GM18507 (cell line): ENCODE measurements at places on chromosomes 5 and 9.

- DNase-seq, result no peak
Observed at GRCh38 chr5:115387816-115388215, 91.4 kb upstream of the CCDC112 start.

GRCh38 chr5:76851728-76852369, 2.0 kb downstream of the S100Z start:
- no peak for DNase-seq

GRCh38 chr5:78699552-78700153, 51.1 kb upstream of the LHFPL2 start:
- no peak for DNase-seq

- DNase-seq, result no peak
Observed at GRCh38 chr9:128634111-128634510, 22.5 kb downstream of the DYNC2I2 start.

- DNase-seq, result no peak
Observed at GRCh38 chr5:126744836-126745235, 32.1 kb upstream of the LMNB1 start.

- DNase-seq, result no peak
Observed at GRCh38 chr5:90161414-90161813, 248.1 kb downstream of the CETN3 start.

GRCh38 chr9:112421771-112422222, 41.9 kb downstream of the HSDL2 start:
- no peak for DNase-seq

DNA sequence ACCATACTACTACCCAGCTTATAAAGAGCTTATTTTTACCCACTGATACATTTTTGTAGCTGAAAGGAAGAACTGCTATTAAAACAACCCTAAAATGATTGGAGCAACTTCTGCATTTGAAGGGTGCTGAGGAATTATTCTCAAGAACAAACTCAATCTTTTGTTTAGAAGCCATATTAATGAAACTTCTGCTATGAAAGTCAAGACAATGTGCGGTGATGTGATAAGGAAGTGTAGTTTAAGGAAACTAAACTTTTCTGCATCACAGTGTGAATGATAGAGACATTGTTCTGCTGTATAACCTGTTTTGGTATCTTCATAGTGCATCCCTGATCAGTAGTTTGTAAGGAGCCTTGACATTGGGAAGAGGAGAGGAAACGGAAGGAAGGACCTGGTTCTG, 408.5 kb downstream of the TMEM38B start:
- DNase-seq, result no peak

- DNase-seq, result no peak
Observed at GRCh38 chr9:132341177-132341840, 13.5 kb downstream of the SETX start.

- DNase-seq, result no peak
Observed at GRCh38 chr5:110070836-110071235, 381.1 kb downstream of the MAN2A1 start.
